Fibroblast of skin of right quadriceps (primary cell): ENCODE measurements at places on chromosomes 13 and 19.

DNA sequence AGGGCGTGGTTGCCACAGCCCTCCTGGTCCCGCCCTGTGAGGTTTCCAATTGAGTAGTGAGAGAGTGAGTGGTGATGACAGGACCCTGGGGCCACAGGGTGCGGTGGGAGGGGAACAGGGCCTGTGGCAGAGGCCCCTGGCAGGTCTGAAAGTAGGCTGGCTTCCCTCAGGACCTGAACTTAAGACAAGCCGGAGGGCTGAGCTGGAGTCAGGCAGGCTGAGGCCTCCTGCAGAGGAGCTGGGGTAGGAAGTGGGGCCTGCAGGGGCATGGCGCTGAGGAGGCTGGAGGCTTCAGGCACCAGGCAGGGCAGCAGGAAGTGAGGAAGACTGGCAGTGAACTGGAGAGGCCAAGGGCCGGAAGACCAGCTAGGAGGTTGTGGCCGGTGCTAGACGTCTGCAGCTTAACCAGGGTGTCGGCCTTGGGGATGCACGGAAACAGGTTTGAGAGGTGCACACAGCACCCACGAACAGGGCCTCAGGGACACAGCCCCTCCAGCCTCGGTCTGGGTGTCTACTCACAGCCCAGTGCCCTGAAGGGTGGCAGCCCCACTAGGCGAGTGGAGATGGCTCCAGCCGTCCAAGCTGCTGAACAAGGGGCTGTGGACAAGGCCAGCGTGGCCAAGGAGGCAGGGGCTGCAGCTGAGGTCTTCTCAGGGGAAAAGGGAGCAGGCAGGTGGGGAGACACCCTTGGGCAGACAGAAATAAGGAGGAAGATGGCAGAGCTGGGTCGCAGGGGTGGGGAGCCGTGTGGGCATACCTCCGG, 17.8 kb downstream of the POP4 start:
- DNase-seq = no peak

DNA sequence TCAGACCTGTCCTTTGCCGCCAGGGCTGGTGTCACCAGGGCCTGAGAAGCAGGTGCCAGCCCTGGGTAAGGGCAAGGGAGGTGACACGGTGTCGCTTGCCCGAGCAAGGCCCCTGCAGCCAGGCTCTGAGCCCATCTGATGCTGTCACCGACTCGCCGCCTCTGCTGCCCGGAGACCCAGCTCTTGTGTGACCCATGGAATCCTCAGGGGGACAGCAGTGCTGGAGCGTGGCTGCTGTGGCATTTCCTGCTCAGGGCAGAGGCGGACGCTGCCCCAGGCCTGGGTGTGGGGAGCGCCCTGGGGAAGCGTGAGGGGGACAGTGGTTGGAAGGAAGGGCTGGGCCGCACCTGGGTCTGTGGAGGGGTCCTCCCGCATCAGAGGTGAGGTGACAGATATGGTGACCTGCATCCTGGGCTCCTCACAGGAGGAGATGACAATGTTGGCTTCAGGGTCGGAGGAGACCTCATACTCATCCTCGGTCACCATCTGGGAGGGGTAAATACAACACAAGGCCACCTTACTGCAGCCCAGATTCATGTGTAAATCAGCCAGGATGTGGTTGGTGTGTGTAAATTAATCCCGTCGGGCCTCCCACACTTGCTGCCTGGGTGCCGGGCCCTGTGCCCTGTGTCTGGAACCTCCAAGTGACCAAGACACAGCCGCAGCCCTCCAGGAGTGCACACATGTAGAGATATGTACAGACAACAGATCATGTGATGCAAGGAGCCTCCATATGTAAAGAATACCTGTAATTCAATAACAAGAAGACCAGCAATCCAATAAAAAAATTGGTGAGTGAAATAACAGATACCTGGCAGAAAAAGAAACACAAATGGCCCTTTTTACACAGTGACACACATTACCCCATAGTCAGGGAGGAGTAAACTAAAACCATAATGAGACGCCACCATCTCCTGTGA, 27.6 kb upstream of the MATK start:
- no peak for DNase-seq

- DNase-seq = no peak
Observed at GRCh38 chr13:34971473-34971872, 29.4 kb downstream of the NBEA start.

- no peak for DNase-seq
Observed at GRCh38 chr13:27712421-27712820, 79.9 kb upstream of the GSX1 start.

DNA sequence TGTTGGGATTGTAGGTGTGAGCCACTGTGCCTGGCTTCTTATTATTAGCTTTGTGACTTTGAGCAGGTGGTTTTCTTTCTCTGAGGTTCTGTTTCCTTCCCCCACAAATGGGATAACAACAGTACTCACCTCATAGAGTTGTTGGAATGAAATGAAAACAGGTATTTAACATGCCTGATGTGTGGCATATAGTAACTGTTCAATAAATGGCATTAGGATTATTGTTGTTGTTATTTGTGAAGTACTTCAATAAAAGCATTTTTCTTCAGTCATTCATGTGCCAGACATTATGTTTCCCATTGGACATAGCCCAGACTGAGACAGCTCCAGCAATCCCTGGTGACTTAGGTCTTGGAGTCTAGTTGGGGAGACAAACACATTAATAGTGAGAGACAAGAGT, 1.5 kb downstream of the MEGF8 start:
- DNase-seq = no peak

DNA sequence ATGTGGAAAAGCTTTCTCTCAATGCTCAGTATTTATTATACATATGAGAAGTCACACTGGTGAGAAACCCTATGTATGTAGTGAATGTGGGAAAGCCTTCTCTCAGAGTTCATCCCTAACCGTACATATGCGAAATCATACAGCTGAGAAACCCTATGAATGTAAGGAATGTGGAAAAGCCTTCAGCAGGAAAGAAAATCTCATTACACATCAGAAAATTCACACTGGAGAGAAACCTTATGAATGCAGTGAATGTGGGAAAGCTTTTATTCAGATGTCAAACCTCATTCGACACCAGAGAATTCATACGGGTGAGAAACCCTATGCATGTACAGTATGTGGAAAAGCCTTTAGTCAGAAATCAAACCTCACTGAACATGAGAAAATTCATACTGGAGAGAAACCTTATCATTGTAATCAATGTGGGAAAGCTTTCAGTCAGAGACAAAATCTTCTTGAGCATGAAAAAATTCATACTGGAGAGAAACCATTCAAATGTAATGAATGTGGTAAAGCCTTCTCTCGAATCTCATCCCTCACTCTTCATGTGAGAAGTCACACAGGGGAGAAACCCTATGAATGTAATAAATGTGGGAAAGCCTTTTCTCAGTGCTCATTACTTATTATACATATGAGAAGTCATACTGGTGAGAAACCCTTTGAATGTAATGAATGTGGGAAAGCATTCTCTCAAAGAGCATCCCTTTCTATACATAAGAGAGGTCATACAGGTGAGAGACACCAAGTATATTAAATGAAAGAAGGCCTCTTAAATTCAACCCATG, 34.4 kb downstream of the ZNF568 start:
- no peak for DNase-seq

GRCh38 chr13:67806796-67807195, 576.7 kb upstream of the PCDH9 start:
- peak; percentile 27 for DNase-seq

DNA sequence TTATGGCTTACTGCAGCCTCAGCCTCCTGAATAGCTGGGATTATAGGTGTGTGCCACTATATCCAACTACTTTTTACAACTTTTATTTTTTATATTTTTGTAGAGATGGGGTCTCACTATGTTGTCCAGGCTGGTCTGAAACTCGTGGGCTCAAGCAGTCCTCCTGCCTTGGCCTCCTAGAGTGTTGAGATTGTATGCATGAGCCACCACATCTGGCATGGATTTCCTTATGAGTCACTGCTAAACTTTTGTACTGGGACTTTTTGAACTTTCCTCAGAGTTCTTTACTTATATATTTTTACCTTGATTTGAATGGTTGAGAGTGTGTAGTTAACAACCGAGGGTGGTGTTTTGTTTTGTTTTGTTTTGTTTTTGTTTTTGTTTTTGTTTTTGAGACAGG, 33.4 kb downstream of the DNAJC3 start:
- DNase-seq = peak; percentile 64

DNA sequence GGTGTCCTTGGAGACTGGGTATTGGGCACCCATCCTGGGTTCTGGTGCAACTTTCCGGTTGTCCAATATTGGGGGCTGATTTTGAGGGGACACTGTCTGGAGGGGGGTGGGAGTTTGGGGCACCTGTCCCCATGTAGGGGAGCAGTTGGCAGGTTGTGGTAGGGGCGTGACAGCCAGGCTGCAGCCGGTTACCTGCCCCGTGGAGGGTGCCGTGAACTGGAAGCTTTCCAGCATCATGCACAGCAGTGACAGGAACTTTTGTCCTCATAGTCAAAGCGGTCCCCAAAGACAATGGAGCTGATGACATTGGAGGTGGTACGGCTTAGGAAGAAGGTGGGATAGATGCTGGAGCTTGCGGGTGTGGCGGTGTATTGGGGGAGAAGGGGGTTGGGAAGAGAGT, 34.3 kb downstream of the CYP2B6 start:
- DNase-seq = no peak

DNA sequence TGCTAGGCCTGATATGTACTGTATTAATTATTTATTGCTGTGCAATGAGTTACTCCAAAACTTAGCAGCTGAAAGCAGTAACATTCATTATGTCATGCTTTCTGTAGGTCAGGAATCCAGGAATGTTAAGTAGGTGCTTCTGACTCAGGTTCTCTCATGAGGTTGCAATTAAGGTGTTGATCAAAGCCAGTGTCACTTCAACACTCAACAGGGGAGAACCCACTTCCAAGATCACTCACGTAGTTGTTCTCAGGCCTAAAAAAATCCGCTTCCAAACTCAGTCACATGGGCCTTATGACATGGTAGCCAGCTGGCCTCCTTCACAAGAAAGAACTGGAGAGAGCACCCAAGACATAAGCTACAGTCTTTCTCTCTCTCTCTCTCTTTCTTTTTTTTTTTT, 211.1 kb upstream of the NBEA start:
- no peak for DNase-seq

DNA sequence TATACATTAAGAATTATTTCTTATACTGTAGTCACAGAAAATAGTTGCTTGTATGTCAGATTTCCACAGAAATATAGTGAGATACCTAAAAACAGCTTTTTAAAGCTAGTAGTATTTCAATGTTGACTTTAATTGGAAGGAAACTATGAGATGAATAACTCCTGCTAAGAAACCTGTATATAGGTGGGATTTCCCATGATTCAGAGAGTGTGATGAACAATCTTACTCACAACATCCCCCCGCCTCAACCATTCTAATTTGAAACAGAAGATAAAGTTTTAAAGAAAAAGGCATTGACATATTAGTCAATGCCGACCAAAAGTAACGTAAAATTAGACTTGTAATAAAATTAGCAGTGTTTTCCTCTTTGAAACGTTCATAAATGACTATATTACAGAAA, 1.4 kb upstream of the MIR17HG start:
- no peak for DNase-seq

- DNase-seq = no peak
Observed at GRCh38 chr19:18946918-18947317, 5.9 kb upstream of the HOMER3 start.

GRCh38 chr19:53037101-53038097, 7.1 kb upstream of the ERVV-2 start:
- peak; percentile 17 for DNase-seq

DNA sequence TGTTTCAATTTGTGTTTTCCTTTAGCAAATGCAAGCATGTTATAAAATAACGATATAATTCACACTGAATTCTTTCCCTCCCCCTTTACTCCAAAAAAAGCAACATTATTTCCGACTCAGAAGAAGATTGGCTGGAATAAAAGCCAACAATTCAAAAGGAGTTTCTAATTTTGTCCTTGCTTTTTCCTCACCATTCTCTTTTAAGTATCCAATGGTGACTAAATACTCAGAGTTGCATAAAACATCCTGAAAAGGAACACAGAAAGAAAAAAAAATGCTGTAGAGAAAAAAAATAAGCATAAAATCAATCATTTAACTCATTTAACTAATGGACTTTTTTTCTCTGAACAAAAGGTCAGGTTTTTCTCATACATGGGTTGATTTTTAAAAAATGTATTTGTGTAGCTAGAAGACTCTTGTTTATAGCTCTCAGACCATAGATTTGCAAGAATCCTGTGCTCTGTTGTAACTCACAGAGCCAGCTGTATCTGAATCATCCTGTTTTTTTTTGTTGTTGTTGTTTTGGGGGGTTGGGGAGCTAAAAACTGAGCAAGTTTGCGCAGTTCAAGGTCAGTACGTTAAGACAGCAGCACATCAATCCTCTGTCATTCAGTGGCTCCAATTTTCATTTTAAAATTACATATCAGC, 108.1 kb downstream of the PCDH17 start:
- no peak for DNase-seq

- no peak for DNase-seq
Observed at GRCh38 chr19:44725251-44725650, 23.3 kb upstream of the BCL3 start.

DNA sequence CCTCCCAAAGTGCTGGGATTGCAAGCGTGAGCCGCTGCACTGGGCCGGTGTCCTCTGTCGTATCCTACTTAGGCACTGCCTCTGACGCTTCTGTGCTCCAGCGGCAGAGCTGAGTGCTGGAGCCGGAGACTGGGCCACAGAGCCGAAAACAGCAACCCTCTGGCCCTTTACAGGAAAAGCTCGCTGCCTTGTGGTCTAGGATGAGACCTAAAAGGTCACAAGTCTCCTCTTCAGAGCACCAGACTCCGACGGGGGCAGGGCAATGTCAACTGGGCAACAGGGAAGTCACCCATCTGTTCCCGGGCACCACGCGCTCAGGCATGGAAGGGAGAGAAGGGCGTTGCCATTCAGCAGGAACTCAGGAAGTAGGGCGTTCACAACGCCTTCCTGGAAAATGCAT, 91.7 kb downstream of the GADD45B start:
- DNase-seq = no peak

DNA sequence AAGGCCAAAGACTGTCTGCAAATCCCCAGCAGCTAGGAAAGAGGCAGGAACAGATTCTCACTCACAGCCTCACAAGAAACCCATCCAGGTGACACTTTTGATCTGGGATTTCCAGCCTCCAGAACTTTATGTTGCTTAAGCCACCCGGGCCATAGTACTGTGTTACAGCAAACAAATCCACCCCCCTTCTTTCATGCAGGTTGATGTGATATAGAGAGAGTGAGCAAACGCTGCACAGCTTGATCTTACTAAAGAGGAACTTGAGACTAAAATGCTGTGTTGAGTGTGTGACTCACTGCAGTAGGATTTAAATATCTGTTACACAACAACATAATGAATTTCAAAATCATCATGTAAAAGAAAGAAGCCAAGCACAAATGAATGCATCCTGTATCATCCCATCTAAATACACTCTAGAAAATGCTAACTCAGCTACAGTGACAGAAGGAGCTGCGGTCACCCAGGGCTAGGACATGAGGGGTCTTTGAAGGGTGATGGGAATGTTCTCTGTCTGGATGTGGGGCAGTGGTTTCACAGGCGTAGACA, 32.2 kb downstream of the RCBTB2 start:
- peak; percentile 88 for DNase-seq

DNA sequence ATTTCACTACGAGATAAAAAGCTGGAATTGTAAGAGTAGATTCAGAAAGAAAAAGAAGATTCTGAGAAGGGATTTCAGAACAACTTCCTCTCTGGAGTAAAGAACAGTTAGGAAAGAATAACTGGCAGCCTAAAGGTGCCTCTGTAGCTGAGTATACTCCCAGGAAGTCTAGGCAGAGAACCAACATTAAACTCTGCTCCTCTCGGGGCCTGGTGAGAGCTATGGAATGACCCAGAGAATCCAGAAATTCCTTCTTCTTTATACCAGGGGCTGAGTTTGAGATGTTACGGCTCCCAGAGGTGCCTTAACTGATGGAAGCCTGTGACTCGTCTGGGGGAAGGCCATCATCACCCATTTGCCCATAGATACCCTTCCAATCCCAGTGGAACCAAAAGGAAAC, 39.1 kb downstream of the FAM216B start:
- peak; percentile 68 for DNase-seq
